ENCODE measurements at places on chromosomes 3 and 15.

GRCh38 chr3:79947957-79948356 is 180.2 kb upstream of the ROBO1 start:
- DNase-seq, result no peak

DNA sequence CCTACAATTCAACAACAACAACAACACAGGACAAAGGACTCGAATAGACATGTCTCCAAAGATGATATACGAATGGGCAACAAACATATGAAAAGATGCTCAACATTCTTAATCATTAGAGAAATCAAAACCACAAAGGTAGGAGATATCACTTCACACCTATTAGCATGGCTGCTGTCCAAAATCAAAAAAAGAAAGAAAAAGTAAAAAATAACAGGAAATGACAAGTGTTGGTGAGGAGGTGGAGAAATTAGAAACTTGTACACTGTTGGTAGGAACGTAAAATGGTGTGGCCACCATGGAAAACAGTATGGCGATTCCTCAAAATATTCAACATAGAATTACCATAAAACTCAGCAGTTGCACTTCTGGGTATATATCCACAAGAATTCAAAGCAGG is 312.3 kb upstream of the STT3B start:
- DNase-seq, result no peak

DNA sequence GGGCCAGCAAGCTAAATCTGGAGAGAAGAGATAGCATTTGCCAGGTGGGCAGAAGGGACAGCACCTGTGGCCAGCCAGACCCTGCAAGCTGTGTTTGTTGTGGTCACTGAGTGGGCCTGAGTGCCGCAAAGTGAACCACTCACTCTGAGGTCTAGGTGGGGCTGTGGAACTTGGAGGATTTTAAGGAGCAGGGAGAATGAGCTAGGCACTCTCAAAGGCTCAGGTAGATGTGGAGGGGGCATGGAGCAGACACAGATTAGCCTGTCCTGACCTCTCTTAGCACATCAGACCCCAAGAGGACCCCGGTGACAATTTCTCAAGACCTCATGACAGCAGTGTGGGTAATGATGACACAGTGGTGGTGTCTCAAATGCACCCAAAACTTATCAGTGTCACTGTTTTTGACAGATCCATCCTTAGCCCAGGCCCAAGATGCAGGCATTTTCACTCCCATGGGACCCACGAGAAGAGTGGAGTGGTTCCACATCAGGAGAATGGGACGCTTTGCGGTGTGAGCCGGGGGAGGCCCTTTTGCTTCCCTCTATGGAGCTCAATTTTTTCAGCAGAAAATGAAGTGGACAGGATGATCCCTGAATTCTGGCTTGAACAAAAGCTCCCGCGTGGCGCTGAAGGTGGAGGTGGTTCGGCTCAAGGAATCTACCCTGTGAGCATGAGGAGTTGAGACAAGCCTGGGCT is 43.8 kb upstream of the TLE3 start:
- no peak for DNase-seq

DNA sequence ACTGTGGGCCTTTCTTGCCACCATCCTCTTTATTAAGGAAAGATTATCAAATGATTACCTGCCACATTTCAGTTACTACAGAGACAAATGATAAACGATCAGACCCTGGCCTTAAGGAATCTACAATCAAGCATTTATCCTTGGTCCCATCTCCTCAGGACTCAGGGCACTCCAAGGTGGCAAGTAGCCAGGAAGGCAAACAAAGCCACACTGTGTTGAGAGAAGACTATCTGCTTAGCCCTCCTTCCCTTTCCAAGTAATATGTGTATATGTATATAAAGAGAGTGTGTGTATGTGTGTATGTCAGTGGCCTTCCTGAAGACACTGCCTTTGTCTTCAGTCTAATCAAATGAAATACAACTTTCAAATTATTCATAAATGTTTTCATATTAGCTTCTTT is 490.1 kb upstream of the ATP11B start:
- DNase-seq, result no peak

DNA sequence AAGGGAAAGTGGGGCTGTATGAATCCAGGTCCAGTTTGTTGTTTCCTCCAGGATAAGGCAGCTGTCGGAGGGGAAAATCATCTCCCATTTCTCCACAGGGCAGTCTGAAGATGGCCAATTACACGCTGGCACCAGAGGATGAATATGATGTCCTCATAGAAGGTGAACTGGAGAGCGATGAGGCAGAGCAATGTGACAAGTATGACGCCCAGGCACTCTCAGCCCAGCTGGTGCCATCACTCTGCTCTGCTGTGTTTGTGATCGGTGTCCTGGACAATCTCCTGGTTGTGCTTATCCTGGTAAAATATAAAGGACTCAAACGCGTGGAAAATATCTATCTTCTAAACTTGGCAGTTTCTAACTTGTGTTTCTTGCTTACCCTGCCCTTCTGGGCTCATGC is 911 bp downstream of the CCRL2 start:
- no peak for DNase-seq

- no peak for DNase-seq
Observed at GRCh38 chr15:50675535-50676144, 11.0 kb downstream of the TRPM7 start.

GRCh38 chr15:73482166-73482565 is 39.2 kb downstream of the REC114 start:
- DNase-seq, result no peak

- DNase-seq, result no peak
Observed at GRCh38 chr15:63998489-63998888, 47.8 kb downstream of the DAPK2 start.

GRCh38 chr15:76941636-76942035 is 10.1 kb downstream of the RCN2 start:
- no peak for DNase-seq

- no peak for DNase-seq
Observed at GRCh38 chr3:105233010-105233409, 133.7 kb upstream of the ALCAM start.

GRCh38 chr3:152400887-152401286 is 132.2 kb downstream of the MBNL1 start:
- DNase-seq, result no peak

GRCh38 chr3:101898039-101898438 is 48.7 kb downstream of the NFKBIZ start:
- no peak for DNase-seq

GRCh38 chr3:50890688-50891344 is 216.1 kb downstream of the DOCK3 start:
- no peak for DNase-seq

GRCh38 chr3:123431658-123432324 is 17.1 kb downstream of the ADCY5 start:
- no peak for DNase-seq

DNA sequence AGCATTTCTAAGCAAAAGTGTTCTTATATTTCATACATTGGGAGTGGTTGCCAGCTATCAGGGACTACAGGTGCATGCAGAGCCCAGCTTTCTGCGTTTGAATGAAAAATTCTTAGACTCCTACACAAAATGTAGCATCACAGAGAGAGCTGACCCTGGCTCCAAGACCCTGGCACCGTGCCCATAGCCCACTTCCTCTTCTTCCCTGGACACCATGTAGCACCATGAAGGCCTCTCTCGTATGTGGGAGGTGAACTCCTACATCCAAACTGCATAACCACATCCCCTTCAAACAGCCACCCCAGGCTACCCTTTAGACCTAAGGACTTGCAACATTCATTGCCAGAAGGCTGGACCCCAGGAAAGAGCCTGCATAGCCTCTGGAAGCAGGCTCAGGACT is 35.8 kb upstream of the ATOSA start:
- DNase-seq, result no peak

DNA sequence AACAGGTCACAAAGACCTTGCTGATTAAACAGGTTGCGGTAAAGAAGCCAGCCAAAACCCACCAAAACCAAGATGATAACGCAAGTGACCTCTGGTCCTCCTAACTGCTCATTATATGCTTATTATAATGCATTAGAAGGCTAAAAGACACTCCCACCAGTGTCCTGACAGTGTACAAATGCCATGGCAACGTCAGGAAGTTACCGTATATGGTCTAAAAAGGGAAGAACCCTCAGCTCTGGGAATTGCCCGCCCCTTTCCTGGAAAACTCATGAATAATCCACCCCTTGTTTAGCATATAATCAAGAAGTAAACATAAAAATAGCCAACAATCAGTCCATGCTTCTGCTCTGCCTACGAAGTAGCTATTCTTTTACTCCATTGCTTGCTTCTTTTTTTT is 108.1 kb downstream of the MAGI1 start:
- DNase-seq, result no peak

DNA sequence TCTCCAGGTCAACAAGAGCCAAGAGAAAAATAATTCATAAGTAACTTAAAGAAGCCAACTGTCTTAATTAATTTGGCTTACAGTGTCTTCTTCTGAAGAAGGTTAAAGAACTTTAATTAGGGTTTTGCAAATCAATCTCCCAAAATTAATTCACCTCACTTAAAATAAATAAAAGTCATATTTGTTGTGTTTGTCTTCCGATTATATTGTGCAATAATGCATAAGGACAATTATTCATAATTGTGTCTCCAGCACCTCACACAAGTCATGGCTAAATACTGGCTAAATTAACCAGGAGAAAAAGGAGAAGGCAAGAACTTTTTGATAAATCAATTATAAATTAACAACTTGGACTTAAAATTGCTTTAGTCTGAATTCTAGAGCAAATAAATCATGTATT is 899.0 kb upstream of the NR2F2 start:
- DNase-seq, result no peak

GRCh38 chr3:194120789-194121770 is 14.9 kb upstream of the HES1 start:
- no peak for DNase-seq

DNA sequence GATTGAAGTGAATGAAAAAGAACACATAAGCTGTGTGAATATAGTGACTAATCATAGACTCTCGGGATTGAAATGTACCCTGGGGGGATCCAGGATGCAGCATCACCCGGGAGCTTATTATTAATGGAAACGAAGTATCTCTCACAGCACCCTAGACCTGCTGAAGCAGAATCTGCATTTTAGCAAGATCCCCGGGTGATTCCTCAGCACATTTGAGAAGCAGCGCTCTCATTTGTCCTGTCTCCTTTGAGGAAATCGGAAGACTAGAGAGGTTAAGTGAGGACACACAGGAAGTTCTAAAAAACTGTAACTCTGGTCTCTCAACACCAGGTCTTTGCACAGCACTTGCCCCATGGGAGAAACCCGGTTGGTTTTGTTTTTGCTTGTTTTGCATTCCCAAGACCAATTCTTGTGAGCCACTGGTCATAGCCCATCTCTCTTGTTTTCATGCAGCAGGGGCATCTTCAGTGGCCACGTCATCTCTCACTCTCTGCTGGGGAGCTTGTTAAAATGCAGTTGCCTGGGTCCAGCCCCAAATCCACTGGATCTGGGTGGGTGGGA is 30.2 kb downstream of the ZNF710 start:
- peak; percentile 66 for DNase-seq

GRCh38 chr3:189309400-189309975 is 137.7 kb downstream of the TPRG1 start:
- DNase-seq, result no peak

DNA sequence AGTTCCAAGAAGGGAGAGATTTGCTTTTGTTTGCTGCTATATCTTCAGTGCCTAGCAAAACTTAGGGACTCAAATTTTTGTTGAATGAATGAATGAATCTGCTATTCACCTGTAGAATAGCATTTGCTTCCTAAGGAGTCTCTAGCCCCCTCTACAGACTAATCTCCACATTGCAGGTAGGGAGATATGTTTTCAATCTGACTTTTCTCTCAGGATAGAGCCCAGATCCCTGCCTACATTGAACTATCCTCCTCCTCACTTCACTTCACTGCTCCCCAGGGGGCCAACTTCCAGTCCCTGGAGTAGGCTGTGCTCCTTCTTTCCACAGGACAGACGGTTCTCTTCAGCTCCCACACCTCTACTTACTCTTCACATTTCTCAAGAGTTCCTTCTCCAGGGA is 81.9 kb upstream of the PTX3 start:
- DNase-seq, result no peak

DNA sequence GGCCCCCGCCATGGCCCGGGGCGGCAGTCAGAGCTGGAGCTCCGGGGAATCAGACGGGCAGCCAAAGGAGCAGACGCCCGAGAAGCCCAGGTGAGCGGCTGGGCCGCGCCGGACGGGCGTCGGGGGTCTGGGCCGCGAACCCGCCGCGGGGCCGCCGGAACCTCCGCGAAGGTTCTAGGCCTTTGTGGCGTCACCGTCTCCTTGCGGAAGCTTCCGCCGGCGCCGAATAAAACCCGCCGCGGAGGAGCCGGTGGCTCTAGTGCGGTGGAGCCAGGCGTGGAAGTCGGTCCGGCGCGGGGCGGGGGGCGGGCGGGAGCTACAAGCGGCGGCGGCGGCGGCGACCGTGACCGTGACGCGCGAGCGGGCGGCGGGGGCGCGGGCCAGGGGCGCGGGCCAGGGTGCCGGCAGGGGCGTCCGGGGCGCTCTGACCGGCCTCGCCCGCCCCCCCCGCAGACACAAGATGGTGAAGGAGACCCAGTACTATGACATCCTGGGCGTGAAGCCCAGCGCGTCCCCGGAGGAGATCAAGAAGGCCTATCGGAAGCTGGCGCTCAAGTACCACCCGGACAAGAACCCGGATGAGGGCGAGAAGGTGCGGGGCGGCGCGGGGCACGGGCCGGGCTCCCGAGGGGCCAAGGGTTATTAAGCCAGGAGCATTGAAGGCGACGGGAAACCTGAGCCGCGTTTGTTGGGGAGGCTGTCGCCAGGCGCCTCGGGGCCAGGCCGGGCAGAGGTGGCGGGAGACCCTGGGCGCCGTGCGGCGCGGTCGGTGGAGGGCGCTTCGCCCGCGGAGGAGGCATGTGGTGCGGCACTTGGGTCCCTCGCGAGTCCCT is at the start of gene DNAJA4:
Gene DNAJA4, plus strand, starts transcription at position 259 of the 833 bp plus-strand sequence. Its CDS starts 202 bp downstream, at position 461.
- DNase-seq, result no peak

DNA sequence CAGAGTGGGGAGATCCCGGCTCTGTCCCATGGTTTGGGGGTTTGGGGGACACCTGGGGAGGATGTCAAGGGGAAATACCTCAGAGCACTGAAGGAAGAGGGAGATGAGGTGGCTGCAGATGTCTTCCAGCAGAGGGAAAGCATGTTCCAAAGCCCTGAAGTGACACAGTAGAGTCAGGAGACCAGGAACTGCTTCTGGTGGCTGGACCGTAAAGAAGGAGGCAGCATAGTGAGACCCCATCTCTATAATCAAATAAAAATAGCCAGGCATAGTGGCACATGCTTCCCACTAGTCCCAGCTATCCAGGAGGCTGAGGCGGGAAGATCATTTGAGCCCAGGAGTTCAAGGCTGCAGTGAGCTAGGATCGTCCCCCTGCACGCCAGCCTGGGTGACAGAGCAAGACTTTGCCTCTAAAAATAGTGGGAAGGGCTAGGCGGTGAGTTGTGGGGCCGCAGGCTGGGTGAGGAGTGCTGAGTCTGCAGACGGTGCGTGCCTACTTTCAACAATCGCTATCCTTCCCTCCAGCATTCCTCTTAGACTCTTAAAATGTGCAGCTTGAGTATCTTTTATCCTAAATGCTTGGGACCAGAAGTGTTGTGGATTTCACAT is 26.2 kb downstream of the HES1 start:
- no peak for DNase-seq

- DNase-seq, result no peak
Observed at GRCh38 chr3:135412475-135412874, 553.1 kb upstream of the PPP2R3A start.

GRCh38 chr3:56823421-56823926 is 21.7 kb upstream of the ARHGEF3 start:
- no peak for DNase-seq

- DNase-seq, result no peak
Observed at GRCh38 chr3:171784937-171785336, 25.3 kb downstream of the PLD1 start.
